ENCODE measurements at places on chromosomes 7 and 10.

DNA sequence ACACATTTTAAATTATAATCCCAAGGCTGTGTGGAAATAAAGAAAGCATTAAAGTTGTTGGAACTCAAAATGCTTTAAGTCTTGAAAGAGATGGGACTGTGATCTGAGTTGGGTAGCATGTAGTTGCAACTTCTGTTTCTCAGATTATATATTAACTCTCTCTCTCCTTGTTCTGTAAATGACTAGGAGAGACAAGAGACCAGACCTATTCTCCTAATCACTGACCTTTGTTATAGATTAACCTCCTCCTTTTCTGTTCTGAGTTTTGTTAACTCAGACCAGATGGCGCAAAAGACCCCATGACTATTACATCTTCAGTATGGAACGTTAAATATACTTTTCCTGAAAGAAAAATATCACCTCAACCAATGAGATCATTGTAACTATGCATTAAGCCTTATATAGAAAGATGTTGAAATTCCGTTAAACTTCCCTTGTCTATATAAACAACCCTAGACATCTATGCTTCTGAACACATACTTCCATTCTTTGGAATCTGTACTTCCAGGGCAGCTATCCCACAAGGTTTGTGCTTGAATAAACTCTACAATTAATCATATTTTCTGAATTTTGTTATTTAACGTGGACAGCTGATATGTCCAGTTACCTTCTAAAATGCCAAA is 143.5 kb upstream of the TRIM24 start:
- DNase-seq, result no peak

DNA sequence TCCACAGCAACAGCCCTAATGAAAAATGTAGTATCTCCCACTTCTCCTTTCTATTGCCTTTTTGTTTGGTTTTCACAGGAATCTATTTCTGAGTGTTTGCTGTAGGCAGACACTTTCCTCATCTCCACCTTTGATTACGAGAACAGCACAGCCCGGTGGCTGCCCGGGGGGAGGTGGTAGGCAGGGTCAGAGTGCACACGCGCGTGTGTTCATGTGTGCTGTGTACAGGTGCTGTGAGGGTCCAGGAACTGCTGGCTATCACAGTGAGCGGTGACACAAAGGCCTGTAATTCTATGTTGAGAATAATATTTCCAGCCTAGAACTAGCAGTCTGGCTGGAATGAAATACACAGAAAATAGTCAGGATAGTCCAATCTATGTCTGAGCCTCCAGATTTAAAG is 212.8 kb downstream of the ADARB2 start:
- no peak for DNase-seq

GRCh38 chr7:82906502-82906901 is 256.2 kb downstream of the PCLO start:
- DNase-seq, result no peak

- no peak for DNase-seq
Observed at GRCh38 chr7:116403265-116403664, 96.3 kb upstream of the CAV2 start.

- DNase-seq, result no peak
Observed at GRCh38 chr10:114350751-114351150, 53.6 kb downstream of the AFAP1L2 start.

- DNase-seq, result no peak
Observed at GRCh38 chr7:42883950-42884349, 27.9 kb downstream of the C7orf25 start.

DNA sequence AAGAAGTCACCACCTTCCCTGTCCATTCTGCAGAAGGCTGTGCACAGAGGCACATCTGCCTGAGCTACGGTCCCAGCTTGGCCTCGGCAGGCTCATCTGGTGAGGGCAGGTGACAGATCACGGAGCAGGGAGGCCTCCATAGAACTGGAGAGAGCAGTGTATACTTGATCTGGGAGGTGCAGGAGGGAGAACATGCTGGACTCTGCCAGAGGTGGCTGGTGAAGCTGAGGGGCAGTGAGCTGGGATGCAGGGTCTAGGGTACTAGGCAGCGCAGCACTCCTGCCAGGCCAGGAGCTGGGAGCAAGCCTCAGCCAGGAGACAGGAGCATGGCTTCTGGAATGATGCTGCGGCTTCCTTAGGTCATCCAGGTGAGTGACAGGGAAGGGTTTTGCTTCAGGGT is 553.0 kb downstream of the TCERG1L start:
- DNase-seq, result no peak

GRCh38 chr7:72925546-72926120 is 738 bp downstream of the POM121 start:
- no peak for DNase-seq

- DNase-seq, result no peak
Observed at GRCh38 chr7:116478834-116479233, 20.7 kb upstream of the CAV2 start.

DNA sequence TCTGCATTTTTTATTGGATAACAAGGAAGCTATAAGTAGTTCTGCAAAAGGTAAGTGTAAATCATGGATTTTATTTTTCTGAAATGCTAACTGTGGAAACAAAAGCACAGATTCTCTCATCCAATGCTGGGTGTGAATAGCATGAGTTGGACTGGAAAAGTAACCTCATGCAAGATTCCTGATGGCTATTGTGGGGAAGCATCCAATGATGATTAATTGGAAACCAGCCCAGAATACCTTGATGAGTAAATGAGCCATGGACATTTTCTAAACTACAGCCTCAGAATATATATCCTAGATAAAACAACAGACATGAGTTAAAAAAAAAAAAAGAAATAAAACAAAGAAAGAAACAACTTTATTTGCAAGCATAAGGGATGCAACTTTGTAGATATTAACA is 934.6 kb downstream of the CCSER2 start:
- DNase-seq, result no peak

DNA sequence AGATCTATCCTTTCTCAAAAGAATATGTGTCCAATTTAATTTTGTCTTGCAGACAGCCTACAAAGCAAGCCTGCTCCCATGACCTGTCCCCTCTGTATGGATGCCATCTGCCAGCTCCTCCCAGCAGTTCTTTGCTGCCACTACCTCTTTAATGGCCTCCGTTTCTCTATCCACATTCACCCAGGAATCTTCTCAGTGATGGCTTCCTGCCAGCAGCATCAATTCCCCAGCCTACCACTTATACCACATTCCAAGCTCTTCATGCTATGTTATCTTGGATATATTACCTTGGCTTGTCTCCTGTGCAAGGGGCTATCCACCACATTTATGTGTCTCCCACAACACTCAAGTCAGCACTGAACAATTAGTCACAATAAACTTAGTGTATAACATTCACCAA is 133.2 kb downstream of the VPS50 start:
- no peak for DNase-seq

DNA sequence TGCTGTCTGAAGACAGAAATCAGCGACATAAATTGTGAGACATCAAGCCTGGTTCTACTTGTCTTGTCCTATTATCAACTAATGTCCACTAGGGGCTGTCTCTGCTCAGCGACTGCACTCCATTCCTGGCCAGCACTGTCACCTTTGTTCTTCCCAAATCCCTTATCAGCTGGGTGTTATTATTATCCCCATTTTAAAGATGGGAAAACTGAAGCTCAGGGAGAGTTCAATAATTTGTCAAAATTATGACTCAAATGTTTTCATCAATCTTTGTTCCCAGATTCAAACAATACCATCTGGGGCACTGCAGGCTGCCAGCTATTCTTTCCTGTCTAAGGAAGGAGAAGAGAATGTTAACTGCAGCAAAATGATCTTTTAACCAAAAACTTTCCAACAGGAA is 431.6 kb upstream of the NFE2L3 start:
- peak; percentile 4 for DNase-seq

DNA sequence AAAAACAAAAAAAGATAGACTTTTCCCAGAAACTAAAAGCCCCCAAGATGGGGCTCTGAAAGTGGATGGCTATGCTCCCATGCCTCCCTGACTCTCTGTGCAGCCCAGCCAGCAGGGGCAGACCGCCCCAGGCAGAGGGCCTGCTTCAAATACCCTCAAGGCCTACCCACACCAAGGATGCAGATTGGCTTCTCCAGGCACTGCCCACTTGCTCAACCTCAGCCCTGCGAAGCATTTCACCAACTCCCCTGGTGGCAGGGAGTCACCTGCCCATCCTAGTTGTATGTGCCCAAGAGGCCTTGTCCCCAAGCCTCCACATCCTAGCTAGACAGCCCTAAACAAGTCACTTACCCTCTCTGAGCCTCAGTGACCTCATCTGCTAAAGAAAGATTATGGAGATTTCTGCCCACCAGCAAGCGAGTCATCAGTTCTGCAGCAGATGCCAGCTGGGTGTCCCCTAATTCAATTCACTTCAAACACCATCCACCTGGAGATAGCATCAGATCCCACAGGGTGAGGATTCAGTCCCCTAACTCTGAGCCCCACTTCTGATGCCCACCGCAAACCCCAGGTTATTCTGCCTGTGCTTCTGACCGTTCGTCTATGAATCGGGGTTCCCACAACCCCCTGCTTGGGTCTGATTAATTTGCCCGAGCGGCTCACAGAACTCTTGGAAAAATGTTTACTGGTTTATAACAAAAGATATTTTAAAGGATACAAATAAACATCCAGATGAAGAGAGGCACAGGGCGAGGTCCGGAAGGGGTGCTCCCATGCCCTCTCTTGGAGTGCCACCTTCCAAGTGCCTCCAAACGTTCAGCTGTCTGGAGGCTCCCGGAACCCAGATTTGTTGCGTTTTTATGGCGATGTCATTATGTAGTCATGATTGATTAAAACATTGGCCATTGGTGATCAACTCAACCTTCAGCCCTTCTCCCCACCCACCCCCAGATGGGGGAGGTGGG is 18.6 kb upstream of the ZMIZ1 start:
- DNase-seq, result no peak

DNA sequence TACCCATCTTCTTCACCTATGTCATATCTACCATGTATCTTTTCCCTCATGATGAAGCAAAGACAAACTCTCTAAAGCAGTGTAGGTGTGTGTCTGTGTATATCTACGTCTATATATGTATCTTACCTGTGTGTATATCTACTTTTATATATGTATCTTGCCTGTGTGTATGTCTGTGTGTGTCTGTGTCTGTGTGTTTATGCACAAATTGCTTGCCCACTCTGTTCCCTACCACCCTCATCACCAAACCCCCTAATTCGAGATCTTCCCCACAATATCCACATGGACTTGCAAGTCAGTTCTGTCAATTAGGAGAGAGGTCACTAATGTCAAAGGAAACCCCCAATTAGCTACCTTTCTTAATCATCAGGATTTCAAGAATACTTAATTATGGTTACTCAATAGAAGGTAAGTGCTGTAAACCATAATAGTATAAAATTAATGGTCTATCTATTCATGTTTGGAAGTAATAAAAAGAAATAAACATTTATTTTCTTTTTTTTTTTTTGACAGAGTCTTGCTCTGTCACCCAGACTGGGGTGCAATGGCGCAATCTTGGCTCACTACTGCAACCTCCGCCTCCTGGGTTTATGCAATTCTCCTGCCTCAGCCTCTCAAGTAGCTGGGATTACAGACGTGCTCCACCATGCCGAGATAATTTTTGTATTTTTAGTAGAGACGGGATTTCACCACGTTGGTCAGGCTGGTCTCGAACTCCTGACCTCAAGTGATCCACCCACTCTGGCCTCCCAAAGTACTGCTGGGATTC is 43.6 kb downstream of the ANKRD61 start:
- DNase-seq, result no peak

GRCh38 chr10:78269060-78269459 is 235.4 kb downstream of the RPS24 start:
- DNase-seq, result no peak

DNA sequence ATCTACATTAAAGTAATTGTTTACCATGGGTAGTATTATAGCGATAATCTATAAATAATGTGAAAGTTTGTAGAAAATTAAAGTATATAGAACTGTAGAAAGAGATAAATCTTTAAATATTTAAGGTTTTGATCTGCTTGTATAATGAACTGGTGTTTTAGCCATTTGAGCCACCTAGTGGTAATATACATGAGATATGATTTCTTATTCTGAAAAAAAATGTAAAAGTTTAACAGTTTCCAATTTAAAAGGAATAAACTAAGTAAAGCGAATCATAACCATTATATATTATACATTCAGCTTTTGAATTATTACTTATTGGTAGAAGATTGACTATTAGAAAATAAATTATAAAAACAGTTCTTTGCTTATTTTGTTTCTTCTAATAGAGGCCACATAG is 91.2 kb downstream of the OTUD1 start:
- DNase-seq, result no peak

DNA sequence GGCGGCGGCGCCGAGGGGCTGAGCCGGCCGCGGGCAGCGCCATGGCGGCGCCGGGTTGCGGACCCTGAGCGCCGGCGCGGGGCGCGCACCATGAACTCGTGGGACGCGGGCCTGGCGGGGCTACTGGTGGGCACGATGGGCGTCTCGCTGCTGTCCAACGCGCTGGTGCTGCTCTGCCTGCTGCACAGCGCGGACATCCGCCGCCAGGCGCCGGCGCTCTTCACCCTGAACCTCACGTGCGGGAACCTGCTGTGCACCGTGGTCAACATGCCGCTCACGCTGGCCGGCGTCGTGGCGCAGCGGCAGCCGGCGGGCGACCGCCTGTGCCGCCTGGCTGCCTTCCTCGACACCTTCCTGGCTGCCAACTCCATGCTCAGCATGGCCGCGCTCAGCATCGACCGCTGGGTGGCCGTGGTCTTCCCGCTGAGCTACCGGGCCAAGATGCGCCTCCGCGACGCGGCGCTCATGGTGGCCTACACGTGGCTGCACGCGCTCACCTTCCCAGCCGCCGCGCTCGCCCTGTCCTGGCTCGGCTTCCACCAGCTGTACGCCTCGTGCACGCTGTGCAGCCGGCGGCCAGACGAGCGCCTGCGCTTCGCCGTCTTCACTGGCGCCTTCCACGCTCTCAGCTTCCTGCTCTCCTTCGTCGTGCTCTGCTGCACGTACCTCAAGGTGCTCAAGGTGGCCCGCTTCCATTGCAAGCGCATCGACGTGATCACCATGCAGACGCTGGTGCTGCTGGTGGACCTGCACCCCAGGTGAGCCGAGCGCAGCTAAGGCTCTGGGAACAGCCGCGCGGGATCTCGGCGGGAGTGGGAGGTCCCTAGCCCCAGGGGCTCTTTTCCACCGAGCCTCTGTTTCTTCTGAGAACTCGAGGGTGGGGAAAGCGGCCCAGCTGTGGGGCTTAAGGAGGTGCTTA is at the start of gene GPR26:
Gene GPR26, plus strand, starts transcription at position 38 of the 919 bp plus-strand sequence. Its CDS starts 53 bp downstream, at position 91.
- no peak for DNase-seq

GRCh38 chr7:36598054-36598674 is 126.1 kb downstream of the AOAH start:
- DNase-seq, result no peak

DNA sequence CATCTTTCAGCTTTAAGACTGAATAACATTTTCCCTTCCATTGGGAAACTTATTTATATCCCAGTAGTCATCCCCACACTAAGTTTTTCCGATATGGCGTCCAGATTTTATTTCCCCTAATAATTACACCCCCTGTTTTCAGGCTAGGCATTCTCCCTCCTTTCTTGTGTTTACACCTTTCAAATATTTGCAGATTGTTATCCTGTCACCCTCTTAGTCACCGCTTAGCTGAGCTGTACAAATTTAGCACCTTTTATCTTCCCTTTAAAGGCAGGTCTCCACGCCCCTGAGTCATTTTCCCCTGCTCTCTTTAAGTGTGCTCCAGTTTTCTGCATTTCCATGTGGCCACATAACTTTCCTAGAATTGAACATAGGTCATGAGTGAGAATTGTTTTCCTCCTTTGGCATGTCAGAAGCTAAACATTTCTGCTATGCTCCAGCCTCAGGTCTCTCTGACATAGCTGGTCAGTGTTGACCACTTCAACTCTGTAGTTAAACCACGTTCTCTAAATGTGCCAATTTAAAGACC is 47.4 kb downstream of the LRRC4 start:
- no peak for DNase-seq

Measured in NCI-H1694 (cell line).